Amygdala (tissue), 56 donors: ENCODE measurements at places on chromosomes 16 and 17.

DNA sequence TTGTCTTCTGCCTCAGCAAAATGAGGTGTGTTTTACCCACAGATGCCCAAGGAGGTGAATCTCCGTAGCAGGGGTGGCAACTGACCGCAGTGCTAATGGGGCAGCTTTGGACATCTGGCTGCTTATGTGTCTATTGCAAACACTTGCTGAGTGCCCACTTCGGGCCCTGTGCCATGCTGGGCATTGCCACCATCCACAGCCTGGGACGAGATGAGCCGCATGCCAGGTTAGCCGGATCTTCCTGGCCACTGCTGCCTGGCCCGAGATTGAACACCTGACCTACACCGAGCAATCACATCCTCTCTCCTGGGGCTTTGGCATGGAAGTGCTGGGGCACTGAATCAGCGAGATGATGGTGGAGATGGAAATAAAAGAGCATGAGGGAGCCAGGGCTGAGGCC is 238.7 kb downstream of the GSG1L start:
- no peak for DNase-seq

DNA sequence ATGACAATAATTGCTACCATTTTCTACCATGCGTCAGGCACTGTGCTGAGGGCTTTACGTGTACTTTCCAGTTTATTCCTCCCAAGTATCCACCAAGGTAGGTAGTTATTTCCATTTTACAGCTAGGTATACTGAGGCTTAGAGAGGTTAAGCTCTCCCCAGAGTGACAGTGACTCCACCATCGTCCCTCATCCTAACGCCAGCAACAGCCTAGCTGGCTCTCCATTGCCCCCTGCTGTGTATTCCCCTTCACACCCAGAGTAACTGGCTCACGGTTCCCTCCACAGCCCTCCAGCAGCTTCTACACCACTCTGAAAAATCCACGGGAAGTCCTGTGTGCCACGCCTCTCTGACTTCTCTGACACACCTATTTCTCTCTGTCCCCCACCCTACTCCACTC is 7.1 kb upstream of the ASGR1 start:
- no peak for DNase-seq

- DNase-seq = no peak
Measured at GRCh38 chr17:14469971-14470370, 169.1 kb downstream of the HS3ST3B1 start.

- no peak for DNase-seq
Measured at GRCh38 chr17:73201215-73202069, 8.6 kb downstream of the COG1 start.
